ENCODE measurements at places on chromosomes 1 and 21. TPM values are rescaled to one million over a fixed set of nuclear protein-coding genes. Genes with fewer than 3 reads are reported as not detected.

The C1QTNF12 gene
- total RNA-seq = 2.2 TPM

The RAB4A gene
- total RNA-seq = 23.8 TPM

DNA sequence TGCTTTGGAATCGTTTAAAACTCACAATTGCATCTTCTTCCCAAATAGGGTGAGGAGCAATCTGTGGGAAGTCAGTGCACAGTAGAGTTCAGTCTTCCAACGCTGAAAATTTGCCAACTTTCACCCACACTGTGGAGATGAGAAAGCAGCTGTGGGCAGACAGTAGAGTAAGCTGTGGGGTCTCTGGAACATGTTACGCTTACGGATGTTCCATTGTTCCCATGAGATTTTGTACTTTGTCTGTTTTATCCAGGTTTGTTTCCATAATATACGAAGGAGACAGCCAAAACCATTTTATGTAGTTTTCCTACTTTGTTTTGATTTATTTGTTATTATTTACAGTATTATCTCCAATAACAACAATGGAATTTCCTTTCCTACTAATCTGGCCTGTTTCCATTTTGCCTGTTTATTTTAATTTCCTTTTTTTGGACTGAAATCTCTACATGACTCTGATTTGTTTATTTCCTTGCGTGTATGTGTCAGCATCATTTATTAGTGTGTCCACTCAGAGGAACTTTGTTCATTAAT is 65.1 kb upstream of the RGL1 start:
- H3K27me3 ChIP-seq = no peaks in the 10 kb centered on the region
- no peaks in the 10 kb centered on the region for H3K4me1 ChIP-seq
- no peak overlapping the region for H3K4me3 ChIP-seq
- no peak overlapping the region for H3K27ac ChIP-seq
- no peak for DNase-seq

- H3K4me1 ChIP-seq = no peaks in the 10 kb centered on the region
- H3K4me3 ChIP-seq = peak overlapping the region; percentile 17
- peak; percentile 87 for DNase-seq
- no peaks in the 10 kb centered on the region for H3K36me3 ChIP-seq
Measured at GRCh38 chr1:167517535-167518330, 596 bp downstream of the CD247 start.

The CCDC185 gene
- not detected for total RNA-seq

Data from spleen (tissue), 13 donors.